ENCODE measurements at places on chromosomes 2 and 18.
A peak's percentile ranks its signal among the peaks of the same experiment; 100 is the strongest.

DNA sequence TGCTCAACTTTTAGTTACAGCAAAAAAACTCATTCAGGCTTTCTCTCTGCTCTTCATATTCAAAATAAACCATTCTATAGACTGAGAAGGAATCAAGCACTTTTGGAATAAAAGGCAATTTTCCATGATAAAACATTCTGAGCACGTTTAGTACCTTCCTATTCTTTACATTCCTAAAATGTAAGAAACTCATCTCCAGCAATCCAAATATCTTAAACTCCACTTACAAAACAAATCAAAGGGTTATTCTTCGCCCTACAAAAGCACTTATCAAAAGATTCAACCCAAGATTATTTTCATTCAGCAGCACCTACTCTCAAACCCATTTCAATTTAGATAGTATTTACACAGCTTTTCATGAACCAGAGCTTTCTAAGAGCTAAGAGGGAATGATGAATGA is 2.9 kb upstream of the LGALSL start:
- no peak for DNase-seq

- DNase-seq = no peak
Observed at GRCh38 chr2:222864296-222864695, 3.5 kb downstream of the ACSL3 start.

DNA sequence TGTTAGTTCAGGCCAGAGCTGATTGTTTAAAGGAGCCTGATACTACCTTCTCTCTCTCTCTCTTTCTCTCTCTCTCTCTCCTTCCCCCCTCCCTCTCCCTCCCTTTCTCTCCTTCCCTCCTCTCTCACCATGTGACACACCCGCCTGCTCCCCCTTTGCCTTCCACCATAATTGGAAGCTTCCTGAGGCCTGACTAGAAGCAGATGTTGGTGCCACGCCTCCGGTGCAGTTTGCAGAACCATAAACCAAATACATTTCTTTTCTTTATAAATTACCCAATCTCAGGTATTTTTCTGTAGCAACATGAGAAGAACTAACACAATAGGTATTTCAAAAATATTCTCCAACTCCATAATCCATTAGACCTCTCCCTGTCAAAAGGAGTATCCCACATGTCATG is 62.4 kb downstream of the ANKRD62 start:
- DNase-seq = no peak

DNA sequence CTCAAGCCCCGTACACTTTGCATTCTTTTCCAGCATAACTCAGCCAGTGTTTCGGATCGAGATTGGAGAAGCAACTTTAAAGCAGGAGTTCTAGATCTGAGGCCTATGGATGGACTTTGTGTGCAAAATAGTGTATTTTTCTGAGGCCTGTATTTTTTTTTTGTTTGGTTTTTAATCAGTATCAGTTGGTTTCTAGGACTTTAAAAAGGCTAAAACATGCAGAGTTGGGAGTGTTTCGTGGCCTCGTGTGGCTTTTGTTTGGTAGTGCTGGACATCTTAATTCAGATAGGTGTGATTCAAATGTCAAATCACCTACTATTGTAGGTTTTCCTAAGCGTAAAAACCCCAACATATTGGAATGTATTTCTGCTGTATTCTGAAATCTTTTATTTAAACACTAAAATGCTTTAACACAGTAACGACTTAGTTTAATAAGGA is 282 bp upstream of the PUS10 start:
- DNase-seq = peak; percentile 14

GRCh38 chr2:202408546-202409140 is 32.5 kb downstream of the BMPR2 start:
- no peak for DNase-seq

DNA sequence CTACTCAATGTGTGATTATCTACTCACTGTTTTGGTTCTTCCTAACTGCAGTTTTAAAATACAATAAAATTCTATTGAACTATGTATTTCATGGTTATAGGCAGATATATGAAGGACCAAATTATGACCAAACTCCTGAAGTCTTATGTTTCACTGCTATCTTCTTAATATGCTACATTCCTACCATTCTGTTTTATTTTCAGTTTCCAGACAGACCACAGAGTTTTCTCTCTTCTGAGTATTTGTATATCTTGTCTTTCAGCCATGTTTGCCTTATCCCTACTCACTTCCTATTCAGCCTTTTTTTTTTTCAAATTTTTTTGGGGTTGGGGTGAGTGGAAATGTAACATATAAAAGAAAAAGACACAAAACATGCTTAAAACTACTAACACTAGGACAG is 6.3 kb downstream of the RFTN2 start:
- no peak for DNase-seq

DNA sequence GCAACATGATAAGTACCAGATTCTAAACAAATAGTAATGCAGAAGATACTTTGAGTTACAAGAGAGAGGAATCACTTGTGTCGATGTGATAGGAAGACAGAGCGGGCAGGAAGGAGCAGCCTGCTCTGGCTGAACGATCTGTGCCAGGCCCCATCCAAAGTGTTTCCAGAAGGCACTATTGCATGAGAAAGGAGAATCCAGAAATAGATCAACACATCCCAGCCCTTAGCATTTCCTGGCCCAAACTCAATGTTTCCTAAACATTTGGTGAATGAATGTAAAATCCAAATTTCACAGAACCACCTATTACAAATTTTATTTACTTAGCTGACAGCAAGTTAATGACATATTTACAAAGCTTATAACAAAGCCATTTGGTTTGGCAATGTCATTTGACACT is 257.2 kb downstream of the TXNL1 start:
- no peak for DNase-seq

GRCh38 chr18:1488957-1489356 is 584.3 kb downstream of the ADCYAP1 start:
- no peak for DNase-seq
